ENCODE measurements at places on chromosomes 2 and 18. TPM values are rescaled to one million over a fixed set of nuclear protein-coding genes. Genes with fewer than 3 reads are reported as not detected.

GRCh38 chr2:54558188-54559005 is 102.3 kb downstream of the SPTBN1 start:
- no peaks in the 10 kb centered on the region for H3K27me3 ChIP-seq
- H3K4me1 ChIP-seq: peaks cover 80% of the 10 kb centered on the region
- DNase-seq: no peak

DNA sequence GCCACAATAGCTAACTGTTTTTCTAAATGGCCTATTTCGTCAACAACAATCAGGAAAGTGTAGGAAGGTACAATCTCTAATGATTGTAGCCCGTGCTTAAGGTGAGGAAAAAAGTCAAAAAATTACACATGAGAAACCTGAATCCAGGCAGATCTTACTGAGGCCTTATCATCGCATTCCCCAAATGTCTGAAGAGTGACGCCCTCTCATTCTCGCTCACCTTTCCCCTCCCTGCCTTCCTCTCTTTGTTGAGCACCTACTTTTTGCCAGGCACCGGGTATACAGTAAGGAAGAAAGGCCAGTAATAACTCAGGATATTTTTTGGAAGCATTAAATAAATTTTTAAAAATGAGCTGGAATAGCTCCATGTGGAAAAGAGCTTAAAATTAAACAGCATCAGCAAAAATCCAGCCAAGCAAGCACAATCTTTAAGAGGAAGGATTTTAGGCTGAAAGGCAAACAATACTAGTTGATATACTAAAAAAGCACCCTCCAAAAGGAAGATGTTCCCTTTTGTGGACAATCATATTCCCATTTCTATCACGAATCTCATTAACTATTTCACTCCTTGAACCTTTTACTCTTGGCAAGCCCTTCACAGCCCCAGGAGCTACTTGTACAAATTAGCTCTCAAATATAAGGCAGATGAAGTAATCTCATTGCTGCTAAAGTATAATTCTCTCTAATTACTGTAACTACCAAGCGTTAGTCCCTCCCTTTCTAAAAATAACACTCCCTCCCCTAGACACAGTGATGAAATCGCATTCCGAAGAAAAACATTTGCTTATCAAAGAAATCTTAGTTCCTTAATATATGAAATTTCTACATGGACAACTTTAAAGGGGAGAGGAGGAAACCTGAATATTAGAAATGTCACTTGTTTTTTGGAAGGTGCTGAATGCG is 40.0 kb downstream of the STAT1 start:
- DNase-seq: no peak
- no peak overlapping the region for H3K27ac ChIP-seq
- H3K36me3 ChIP-seq: peaks cover 47% of the 10 kb centered on the region
- H3K4me1 ChIP-seq: no peaks in the 10 kb centered on the region
- no peak overlapping the region for H3K4me3 ChIP-seq

DNA sequence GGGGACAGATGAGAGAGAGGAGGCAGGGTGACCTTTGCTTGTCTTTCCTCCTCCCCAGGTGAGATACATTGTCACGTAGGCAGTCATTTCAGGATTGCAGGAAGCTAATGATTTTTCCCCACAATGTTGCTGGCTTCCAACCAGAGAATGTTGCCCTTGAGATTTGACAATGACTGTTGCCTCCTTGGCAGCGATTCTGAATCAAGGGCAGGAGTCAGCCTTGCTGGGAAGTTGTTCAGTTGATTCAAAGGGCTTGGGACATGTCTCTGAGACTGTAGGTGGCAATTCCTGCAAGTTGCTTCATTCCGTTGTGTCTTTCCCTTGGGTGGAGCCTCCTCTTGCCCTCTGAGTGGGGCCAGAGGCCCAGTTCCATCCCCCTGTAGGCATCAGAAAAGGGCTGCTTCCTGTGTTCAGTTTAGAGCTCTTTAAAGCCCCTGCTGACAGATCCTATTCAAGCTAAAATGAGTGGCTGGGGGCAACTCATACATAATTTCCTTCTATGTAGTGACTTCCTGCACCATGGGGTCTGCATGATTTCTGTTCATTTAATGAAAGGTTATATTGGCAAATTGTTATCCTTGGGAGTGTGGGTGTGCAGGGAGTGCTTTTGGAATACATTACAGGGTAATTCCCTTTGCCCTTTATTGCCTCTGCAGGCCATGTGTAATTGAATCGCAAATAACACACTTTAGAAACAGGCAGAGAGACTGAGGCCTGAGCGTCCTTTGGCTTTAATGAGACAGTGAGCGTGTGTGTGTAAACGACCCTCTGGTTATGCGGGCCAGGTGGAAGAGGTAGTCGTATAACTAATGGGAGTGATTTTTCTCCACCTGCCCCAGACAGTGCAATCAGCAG is 52.4 kb downstream of the GPR39 start:
- H3K27ac ChIP-seq: no peak overlapping the region
- no peaks in the 10 kb centered on the region for H3K4me1 ChIP-seq
- no peaks in the 10 kb centered on the region for H3K27me3 ChIP-seq
- no peak overlapping the region for H3K4me3 ChIP-seq
- no peak for DNase-seq

GRCh38 chr2:224039770-224040440 is 819 bp upstream of the SERPINE2 start:
- peak overlapping the region; percentile 54 for H3K27ac ChIP-seq
- peaks cover 37% of the 10 kb centered on the region for H3K4me1 ChIP-seq
- H3K36me3 ChIP-seq: no peaks in the 10 kb centered on the region

DNA sequence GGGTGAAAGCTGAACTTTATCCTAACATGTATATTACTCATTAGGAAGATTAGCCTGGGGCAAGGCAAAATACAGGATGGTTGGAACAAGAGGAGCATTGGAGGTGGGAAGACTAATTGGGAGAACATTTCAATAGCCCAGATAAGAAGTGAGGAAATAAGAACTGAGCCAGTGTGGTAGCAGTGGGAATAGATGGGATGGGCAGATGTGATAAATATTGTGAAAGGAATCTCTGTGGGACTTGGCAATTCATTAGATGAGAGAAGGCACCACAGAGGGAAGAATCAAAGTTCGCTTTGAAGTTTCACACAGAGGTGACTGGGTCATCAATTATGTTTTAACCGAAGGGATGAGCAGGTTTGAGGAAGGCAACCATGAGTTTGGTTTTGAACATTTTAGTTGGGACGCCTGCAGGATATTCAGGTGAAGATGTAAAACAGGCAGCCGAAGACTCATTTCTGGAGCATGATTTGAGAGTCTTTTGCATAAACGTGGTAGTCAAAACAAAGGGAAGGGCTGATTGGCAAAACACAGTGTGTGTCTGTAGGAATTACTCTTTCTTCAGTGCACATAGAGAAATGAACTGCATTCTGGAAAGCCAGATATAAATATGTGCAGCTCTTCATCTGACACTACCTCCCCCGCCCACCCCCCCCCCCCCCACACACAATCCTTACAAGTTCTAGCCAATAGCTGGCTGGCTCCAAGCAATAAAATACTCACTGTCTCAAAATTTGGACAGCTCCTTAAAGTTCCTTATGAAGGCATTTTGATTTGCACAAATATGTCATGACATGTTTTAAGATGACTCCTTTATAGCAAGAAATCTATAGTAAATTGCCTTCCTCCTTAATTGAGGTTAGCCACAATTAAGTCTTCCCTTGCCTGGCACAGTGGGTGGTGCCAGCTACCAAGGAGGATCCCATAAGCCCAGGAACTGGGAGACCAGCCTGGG is 1.9 kb upstream of the SLC1A4 start:
- DNase-seq: no peak
- peak overlapping the region; percentile 92 for H3K4me3 ChIP-seq
- peaks cover 42% of the 10 kb centered on the region for H3K4me1 ChIP-seq

DNA sequence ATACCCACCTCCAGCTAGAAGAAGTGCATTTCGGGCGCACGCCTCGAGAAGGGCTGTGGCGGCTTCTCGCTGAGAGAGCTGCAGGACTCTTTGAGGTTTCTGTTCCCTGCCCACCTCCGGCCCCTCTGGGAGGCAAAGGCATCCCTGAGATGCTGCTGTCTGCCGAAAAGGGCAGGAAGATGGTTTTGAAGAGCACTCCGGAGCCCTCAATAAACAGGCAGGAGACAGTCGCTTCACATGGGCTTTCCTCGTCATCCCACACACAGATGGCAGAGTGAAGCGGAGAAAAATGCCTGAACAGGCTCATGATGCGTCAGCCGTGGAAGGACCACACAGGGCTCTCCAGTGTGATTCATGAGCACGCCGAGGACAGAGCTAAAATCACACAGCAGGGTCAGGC is 25.4 kb upstream of the GLI2 start:
- H3K4me3 ChIP-seq: no peak overlapping the region
- no peak overlapping the region for H3K27ac ChIP-seq
- H3K27me3 ChIP-seq: no peaks in the 10 kb centered on the region
- DNase-seq: no peak
- H3K4me1 ChIP-seq: no peaks in the 10 kb centered on the region
- no peaks in the 10 kb centered on the region for H3K36me3 ChIP-seq

DNA sequence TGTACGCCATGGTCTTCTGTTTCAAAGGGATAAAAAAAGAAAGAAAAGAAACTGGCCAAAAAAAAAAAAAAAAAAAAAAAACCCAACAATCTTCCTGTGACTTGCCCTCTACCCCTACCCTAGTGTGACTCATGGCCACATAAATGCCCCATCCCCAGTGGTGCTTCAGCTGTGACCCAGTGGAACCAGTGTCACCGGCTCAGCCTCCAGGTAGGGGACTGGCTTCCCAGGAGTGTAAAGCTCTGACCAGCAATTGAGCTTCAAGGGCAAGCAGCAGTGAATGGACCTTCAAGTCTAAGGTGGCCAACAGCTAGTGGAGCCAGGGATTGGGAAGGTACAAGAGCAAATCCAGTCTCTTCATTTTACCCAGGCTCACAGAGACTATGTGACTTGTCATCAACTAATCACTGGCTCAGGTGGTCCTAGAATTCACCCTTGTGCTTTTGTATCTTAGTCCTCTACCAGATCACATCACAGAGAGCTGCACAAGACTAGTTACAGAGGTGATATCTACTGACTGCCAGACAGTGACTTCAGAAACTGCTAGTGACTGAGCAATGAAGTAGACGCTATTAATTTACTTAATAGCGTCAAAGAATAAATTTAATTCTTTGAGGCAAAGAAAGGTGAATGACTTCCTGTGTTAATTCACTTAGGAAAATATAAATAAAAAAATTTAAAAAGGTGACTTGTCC is 1.3 kb upstream of the TGFBRAP1 start:
- peak overlapping the region; percentile 90 for H3K27ac ChIP-seq
- H3K36me3 ChIP-seq: no peaks in the 10 kb centered on the region
- H3K27me3 ChIP-seq: no peaks in the 10 kb centered on the region
- no peak for DNase-seq
- H3K4me1 ChIP-seq: peaks cover 14% of the 10 kb centered on the region

DNA sequence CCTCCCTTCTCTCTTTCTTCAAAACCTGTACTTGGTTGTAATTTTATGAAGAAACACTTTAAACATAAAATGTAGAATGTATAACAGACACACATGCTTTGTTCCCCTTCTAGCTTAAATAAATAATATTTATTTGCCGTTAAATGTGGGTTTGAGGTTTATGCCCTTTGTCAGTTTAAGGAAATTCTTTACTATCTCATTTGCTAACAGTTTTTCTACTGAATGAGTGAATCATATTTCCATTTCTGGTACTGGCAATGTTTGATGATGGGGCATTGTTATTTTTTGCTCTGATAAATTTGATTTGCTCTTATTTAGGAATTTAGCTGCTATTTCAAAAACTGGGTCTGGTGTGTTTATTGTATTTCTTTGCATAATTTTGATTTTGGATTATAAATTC is 555.6 kb downstream of the CCDC85A start:
- no peak for DNase-seq
- no peak overlapping the region for H3K4me3 ChIP-seq
- no peaks in the 10 kb centered on the region for H3K4me1 ChIP-seq
- H3K36me3 ChIP-seq: no peaks in the 10 kb centered on the region

DNA sequence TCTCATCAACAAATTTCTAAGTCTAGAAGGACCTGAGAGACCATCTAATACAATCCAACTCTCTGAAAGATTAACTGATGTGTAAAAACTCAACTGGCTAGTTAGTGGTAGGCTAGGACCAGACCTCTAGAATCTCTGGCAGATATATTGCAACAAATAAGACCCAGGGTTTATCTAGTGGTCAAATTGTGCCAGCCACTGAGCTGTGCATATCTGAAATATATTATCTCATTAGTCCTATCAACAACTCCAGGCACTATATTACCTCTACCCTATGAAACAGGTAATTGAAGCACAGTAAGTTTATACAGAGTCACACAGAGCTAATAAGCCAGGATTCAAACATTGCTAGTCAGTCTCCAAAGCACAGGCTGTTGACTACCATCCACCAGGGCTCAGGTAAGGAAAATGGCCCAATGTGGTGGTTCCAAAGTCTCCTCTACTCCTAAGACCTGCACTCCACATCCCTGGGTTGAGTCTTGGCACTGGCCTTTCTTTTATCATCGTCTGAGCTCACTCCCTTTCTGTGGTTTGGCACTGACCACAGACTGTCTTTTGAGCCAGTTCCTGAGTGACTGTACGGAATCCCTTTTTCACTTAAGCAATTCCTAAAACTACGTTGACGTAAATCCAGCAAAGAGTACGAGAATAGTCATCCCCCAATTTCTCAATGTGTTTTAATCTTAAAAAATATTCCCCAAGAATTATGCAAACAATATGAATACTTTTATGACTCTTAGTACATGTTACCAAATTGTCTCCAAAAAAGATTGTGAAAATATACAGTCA is 11.9 kb upstream of the PID1 start:
- no peaks in the 10 kb centered on the region for H3K27me3 ChIP-seq
- DNase-seq: no peak
- H3K4me3 ChIP-seq: no peak overlapping the region

GRCh38 chr2:127032621-127033020 is 74.3 kb downstream of the BIN1 start:
- H3K27me3 ChIP-seq: no peaks in the 10 kb centered on the region
- H3K4me1 ChIP-seq: peaks cover 13% of the 10 kb centered on the region
- DNase-seq: peak; percentile 45
- H3K4me3 ChIP-seq: no peak overlapping the region

GRCh38 chr18:44882163-44882868 is 201.6 kb downstream of the SETBP1 start:
- H3K27me3 ChIP-seq: no peaks in the 10 kb centered on the region
- H3K4me1 ChIP-seq: peaks cover 17% of the 10 kb centered on the region
- no peak for DNase-seq
- no peak overlapping the region for H3K27ac ChIP-seq

OTOS gene
- not detected for total RNA-seq

STON1 gene
- 170 TPM for total RNA-seq

SLC9A2 gene
- not detected for total RNA-seq

FAM110C gene
- total RNA-seq: 1.2 TPM
